ENCODE measurements at places on chromosomes 13 and 19.
A peak's percentile ranks its signal among the peaks of the same experiment; 100 is the strongest.

- DNase-seq: no peak
These were observed 34.6 kb downstream of the ATP8A2 start for GRCh38 chr13:25406377-25406776.

- no peak for DNase-seq
These were observed 99.9 kb downstream of the GNG7 start for GRCh38 chr19:2602391-2603181.

DNA sequence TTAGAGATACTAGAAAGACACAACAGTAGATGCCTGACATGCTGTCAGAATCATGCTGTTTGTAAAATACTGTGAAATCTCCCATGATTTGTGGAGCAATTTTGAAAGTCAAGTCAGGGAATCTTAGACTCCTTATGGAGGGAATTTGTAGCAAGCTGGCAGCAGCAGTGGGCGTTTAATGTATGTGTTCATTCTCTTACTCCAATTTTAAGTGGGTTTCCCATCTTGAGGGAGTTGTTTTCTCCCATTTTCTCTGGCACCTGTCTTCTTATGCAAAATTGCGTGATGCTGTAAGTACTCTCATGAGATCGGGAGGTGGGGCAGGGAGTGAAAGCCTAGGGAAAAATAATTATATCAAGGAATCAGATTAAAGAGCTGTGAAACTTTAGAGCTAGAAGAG is 16.0 kb upstream of the GTF2F2 start:
- DNase-seq: no peak

DNA sequence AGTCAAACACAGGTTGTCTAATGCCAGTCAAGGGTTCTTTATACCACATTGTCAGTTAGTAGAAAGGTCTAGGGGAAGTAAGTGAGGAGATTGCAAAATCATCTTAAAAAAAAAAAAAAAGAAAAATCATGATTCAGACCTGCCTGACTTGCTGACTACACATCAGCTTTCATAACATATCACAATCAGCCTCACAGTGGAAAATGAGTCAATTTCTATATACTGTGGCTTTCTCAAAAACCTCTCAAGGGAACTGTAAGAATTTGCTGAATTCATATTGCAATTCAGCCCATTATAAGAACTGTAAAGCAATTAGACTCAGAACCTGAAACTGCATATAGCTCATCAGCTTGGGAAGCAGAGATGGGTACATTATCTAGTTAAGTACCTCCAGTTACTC is 75.3 kb upstream of the GPC6 start:
- DNase-seq: no peak

- no peak for DNase-seq
These were observed 6.1 kb upstream of the ZNF787 start for GRCh38 chr19:56126983-56127780.

DNA sequence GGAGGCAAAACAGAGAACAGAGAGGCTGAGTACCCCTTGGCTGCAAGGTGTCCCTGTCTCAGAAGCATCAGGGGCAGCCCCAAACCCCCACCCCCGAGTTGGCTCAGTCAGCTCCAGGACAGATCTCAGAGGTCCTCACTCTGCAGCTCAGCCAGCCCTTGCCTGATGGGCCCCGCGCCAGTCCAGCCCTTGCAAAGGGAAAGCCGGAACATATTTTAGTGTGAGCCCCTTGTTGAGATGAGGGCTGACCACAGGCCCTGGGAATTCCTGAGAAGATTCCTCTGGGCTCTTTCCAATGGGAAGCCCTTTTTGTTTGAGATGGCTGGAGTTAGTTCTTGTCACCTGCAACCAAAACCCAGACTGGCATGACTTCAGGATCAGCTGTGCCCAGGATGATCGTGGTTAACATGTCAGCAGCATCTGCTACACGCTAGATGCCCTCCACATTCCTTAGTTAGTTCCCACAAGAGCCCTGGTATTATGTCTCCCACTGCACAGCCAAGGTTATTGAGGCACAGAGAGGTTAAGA is 33.9 kb upstream of the CCNE1 start:
- no peak for DNase-seq

DNA sequence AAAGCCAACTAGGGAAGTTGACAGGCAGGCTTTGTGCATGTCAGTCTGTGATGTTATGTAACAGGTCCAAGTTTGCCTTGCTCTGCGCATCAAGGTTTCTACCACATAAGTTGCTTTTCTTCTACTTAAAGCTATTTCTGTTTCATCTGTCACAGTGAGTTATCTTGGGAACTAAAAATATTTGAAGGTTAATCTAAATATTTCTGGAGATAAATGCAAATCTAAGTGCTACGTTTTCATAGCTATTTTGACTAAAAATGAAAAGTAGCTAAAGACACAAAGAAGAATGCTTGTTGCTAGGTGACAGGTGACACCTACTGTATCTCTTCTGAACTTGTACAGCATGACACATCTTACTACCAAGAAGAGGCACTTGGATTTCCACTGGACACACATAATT is 135.6 kb downstream of the KLF12 start:
- DNase-seq: no peak

DNA sequence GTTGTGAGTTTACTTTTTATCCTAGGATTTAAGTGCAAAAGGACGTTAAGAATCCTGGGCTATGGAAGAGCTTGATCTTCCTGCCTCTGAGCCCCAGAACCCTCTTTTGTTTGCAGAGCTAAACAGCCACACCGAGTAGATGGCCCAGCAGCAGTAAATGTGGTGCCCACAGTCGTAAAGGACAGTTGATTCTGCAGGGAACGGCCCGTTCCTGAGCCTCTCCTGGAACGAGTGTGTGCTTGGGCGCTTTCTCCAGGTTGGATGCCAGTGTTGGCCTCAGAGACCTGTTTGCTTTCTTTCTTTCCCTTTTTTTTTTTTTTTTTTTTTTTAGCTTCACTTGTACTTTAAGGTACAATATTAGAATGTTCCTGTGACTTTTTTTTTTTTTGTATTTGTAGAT is 41.7 kb downstream of the SPATA13 start:
- no peak for DNase-seq

DNA sequence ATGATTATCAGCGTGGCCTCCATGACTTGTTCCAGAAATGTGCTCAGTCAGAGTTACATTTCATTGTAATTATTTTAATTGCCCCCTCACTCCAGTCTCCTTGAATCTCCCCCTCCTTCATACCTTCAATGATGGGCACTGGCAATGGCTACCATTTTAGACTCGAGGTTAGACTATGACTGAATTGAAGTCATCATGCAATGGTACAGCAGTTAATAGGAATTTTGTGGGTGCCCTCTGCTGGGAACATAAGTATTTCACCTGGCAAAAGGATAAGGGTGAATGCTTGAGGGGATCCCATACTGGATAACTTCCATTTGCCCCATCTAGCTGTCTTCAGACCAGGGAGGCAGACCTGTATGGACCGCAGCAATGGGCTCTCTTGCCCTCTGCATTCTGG is 32.2 kb upstream of the USP12 start:
- no peak for DNase-seq

GRCh38 chr13:103898481-103898880 is 832.3 kb upstream of the SLC10A2 start:
- DNase-seq: no peak

DNA sequence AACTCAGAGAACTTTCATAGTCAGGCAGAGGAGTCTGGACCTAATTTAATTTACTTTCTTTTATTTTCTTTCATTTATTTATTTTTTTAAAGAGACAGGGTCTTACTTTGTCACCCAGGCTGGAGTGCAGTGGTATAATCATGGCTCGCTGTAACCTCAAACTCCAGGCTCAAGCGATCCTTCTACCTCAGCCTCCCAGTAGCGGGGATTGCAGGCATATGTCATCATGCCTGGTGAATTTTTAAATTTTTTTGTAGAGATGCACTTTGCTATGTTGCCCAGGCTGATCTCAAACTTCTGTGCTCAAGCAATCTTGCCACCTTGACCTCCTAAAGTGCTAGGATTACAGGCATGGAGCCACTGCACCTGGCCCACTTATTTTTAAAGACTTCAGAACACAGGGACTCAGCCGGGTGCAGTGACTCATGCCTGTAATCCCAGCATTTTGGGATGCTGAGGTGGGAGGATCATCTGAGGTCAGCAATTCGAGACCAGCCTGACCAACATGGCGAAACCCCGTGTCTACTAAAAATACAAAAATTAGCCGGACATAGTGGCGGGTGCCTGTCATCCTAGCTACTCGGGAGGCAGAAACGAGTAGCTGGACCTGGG is 50.6 kb downstream of the KLF5 start:
- DNase-seq: no peak

- DNase-seq: no peak
These were observed 27.7 kb upstream of the UBAC2 start for GRCh38 chr13:99172951-99173350.

- DNase-seq: no peak
These were observed 2.5 kb downstream of the LCP1 start for GRCh38 chr13:46179491-46179908.

GRCh38 chr13:27177852-27178251 is 6.2 kb upstream of the USP12 start:
- no peak for DNase-seq

- no peak for DNase-seq
These were observed 166.9 kb upstream of the KL start for GRCh38 chr13:32849369-32849768.

- no peak for DNase-seq
These were observed 56.6 kb upstream of the ANKRD10 start for GRCh38 chr13:110971486-110971885.

DNA sequence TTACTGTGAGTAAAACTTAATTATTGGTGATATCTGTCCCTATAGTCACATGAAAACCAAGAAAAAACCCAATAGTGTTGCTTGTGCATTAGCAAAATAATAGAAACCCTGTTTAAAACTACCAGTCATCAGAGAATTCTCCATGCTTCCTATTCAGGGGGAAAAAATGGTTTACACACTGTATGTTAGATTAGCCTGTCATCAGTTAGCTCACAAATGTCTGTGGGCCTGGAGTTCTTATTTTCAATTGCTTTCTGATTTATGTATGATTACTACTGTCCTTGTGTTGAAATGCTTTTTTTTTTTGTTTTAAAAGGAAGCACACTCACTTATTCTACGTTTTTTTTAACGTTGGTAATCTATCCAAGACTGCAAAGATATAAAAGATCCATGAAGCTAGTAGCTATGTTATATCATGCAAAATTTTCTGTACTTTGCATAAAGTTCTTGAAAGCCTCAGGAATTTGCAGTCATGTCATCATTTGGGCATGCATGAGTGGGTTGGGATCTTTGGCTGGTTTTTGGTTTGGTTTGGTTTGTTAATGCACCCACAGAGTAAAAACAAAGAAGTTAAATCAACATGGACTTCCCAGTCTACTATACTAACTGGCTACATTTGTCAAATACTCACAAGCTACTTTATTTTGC is 25.9 kb downstream of the RXFP2 start:
- DNase-seq: no peak

GRCh38 chr19:55676383-55676782 is 1.4 kb downstream of the EPN1 start:
- DNase-seq: no peak

DNA sequence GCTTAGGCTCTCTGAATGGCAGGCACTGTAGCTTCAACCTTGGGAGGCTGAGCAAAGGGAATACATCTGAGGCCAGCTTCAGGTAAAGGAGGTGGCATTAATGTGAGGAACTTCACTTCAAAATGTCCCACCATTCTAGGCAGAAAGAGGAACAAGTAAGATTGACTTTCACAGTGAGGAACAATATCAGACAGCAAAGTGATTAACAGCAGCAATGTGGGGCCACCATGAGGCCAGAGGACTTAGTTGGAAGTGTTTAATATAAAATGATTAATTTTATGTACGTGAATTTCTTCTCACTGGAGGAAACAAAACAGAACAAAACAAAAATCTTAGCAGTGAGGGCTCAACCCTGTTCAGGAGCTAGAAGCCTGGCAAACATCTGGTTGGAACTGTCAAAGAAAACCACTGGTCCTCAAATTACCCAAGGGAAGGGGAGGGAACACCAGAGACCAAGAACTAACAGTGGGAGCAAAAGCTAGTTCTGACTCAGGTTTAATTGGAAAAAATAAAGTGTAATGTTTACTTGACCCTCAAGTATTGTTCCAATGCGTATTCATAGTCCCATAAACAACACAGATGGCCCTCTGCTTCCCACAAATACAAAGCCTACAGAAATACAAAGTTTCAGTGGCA is 43.9 kb upstream of the FRY start:
- DNase-seq: no peak

- no peak for DNase-seq
These were observed 407.4 kb upstream of the ZNF507 start for GRCh38 chr19:31937983-31938382.

- peak; percentile 38 for DNase-seq
These were observed 3.9 kb upstream of the GSK3A start for GRCh38 chr19:42246143-42246921.

DNA sequence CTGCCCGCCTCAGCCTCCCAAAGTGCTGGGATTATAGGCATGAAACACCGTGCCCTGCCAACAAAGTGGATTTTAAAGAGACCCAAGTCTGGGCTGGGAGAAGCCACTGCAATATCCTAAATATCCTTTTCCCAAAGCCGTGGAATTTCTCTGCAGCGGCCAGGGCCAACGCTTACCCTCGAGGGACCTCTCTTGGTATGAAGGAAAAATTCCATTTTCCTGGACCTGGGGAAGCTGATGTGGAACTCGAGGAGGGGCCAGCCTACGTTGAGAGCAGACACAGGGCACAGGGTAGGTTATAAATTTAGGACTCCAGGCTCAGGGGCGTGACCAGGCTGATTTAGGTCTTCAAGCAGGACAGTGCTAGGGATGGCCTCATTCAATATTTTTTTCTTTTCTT is 17.7 kb upstream of the UPF1 start:
- no peak for DNase-seq

- no peak for DNase-seq
These were observed 23.8 kb upstream of the SMIM17 start for GRCh38 chr19:56619121-56619520.

DNA sequence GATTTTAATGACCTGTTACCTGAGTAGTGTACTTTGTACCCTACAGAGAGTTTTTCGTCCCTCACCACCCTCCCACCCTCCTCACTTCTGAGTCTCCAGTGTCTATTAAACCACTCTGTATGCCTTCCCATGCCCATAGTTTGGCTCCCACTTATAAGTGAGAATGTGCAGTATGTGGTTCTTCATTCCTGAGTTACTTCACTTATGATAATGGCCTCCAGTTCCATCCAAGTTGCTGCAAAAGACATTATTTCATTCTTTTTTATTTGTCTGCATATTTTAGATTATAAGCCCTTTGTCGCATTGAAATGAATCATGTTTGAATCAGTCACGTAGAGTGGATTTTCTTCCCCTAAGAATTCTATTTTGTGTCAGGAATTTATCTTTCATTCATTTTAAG is 12.2 kb upstream of the HTR2A start:
- no peak for DNase-seq
